ENCODE measurements at places on chromosomes 7 and 10.

DNA sequence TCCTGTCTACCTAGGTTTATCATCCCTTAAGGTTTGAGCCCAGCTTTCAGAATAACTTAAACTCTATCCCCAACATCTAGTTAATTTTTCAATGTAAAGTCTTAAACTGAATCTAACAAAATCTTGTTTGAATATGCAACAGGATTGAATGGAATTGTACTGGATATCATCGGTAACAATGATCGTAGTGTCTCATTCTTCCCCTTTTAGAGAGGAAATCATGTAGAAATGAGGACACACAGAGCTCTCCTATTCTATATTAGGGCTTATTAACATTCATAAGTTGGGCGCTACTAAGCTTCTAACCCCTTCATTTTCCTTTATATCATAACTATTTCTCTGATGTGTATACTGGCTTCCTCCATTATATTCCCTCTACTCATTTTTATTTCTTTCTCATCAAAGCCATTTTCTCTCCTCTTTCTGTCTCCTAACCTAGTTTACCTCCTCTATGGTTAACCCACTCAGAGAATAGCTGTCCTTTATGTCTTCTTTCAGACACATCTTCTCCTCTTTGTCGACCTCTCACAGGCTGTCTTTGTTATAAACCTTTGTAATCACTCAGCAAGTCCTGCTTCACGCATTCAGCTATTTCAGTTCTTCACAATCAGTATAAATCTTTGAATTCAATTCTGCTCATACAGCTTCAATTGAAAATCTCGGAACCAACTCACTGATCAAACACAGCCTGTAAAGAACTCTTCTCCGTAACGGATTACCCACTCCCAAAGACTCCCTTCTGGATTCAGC is 1019.0 kb upstream of the C7orf33 start:
- no peak for DNase-seq

- DNase-seq = no peak
Measured at GRCh38 chr7:116802144-116802745, 60.1 kb upstream of the CAPZA2 start.

DNA sequence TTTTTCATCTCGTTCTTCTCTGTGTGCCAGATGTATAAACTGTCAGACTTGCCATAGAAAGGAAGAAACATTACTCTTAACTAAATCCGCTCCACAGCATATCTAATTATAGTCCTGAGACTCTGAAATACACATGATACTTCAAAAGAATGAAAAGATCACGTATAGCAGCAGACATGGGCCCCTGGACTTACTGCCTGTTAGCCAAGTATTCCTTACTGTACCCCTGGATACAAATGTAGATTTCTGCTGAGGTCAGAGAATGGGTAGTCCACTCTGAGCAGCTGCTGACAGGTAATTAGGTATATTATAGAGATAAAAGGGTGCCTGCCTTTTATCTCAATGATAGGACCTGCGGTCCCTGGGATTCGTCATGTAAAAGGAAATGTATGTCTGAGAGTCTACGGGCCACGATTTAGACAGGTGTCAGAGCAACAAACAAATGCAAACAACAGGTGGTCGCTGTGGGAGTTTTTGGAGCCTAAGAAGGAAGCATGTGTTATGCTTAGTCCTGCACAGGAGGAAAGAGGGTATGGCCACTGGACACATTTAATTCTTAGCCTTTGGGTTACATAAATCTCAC is 69.4 kb downstream of the VOPP1 start:
- DNase-seq = no peak

DNA sequence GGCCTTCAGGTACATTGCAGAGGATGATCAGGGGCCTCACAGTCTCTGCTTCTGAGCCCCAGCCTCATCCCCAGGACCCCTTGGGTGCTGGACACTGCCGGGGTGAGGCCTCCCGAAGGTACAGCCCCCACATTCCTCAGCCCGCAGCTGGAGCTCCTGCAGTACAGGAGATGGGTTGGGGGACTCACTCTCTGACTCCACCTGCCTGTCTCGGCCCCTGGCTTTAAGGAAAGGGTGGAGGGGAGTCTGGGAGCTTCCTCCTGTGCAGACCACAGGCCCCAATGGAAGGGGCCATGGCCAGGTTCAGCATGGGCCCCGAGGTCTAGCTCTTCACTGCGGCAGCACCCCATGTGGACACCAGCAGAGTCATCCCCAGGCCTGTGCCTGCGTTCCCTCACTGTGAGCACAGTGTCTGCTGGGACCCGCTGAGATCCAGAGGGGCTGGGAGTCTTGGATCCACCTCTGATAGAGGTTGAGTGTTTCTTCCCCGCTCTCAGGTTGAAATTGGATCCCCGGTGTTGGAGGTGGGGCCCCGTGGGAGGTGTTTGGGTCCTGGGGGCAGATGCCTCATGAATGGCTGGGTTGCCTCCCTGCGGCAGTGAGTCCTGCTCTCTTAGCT is 99.9 kb downstream of the PRKAG2 start:
- no peak for DNase-seq

DNA sequence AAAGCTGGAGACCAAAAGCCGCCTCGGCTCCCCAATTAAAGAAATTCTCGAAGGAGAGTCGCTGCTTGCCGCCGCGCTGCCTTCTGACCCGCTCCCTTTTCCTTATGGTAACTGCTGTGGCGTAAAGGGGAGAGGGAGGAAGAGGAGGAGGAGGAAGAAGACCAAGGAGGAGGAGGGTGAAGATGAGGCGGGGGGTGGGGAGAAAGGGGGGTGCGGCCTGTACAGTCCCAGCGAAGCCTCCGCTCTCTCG is 388 bp downstream of the CNOT4 start:
- no peak for DNase-seq

All from CD4-positive, alpha-beta T cell treated with Interleukin-2 at 100 ng/mL for 4 hours (primary cell).